ENCODE measurements at places on chromosomes 5 and 9.
A peak's percentile ranks its signal among the peaks of the same experiment; 100 is the strongest.

DNA sequence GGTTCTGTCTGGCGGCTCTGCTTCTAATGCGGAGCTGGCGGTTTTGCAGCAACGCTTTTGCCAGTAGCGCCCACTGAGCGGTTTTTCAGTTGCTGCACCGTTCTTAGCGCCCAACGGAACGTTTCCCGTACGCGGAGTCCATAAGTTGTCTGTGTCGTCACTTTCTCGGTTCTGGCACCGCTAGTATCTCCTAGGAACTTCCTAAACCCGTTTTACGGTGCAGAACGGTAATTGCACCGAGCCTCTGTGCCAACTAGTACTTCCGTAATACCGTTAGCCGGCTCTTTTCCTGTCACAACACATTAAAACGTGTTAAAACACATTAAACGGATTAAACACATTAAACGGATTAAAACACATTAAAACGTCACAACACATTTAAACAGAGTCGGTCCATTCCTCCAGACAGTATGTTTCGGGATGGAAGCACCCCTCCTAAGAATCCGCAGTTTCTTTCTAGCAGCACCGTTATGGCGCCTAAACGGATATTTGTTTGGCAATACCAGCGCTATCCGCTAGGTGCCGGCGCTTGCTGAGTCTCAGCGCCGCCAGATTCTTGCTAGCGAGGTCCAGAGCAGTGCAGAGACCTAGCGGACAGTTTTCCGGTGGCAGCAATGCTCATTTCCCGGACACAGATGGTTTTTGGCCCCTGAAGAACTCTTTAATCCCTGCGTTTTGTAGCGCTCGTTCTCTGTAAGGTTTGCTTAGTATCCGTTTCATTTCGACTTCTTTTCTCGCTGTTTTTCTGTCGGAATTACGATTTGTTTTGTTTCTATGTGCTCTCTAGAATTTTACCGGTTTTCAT lies 45.4 kb downstream of the ANXA2R start:
- DNase-seq, result peak; percentile 80

- no peak for DNase-seq
These were observed 61.0 kb upstream of the TEX48 start for GRCh38 chr9:114742947-114743346.

DNA sequence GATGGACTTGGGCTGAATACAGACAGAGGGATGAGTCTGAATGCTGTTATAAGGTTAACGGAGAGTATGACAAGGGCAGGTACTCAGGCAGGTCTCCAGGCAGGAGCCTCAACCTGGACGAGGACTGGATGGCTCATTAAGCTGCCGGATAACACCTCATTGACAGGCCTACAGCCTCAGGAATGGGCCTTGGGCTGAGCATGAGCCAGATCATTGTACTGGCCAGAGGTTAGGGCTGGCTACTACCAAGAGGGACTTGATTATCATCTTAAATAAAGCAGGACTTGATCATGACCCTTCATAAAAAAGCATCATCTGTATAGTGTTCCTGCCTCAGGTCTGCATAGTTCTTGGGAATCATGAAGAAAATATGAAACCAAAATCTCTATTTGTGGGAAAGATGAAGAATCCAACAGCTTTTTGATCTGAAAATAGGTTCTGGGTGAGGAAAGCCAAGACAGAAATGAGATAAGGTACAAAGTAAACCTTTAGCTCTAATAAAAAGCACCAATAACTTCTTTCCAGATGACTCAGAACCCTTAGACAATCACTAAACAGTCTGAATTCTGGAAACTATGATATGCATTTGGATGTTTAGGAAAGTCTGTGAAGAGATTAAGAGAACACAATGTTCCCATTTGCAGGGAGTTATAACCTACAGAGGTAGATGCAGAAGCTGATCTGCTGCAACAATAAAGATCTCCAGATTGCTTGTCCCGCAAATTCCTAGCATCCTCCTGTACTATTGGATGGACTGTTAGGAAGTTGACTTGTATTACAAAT lies 343.1 kb downstream of the CTNND2 start:
- no peak for DNase-seq

DNA sequence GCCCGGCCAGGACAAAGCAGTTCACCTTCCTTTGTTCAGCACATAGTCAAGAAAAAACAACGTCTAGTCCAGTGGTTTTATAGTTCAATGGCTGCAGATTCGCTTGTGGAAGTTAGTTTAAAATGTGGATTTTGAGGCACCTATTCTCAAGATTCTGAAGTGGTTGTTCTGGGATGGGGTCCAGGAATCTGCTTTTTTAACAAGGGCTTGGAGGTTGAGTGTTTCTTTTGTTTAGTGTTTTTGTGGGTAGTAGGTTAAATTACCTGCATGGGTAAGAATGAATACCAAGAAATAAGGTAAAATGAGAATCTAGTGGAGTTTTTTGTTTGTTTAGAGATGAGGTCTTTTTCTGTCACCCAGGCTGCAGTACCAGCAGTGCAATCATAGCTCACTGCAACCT lies 28.4 kb upstream of the NADK2 start:
- no peak for DNase-seq

- DNase-seq, result no peak
These were observed 84.4 kb upstream of the RARS1 start for GRCh38 chr5:168401880-168402279.

GRCh38 chr5:141338538-141339306 lies at the start of gene PCDHGA2:
TSS of gene PCDHGA2 (plus strand) at chr5:141338760.
- no peak for DNase-seq

- DNase-seq, result peak; percentile 100
These were observed at the start of gene ELAVL2 for GRCh38 chr9:23826120-23826629. TSS of gene ELAVL2 (minus strand) at chr9:23826240. CDS start at chr9:23762234, 64,006 bp downstream.

- DNase-seq, result no peak
These were observed 63.1 kb downstream of the UGCG start for GRCh38 chr9:111959468-111960359.

GRCh38 chr5:110545716-110546115 lies 180.8 kb downstream of the TMEM232 start:
- no peak for DNase-seq

GRCh38 chr9:109319017-109319625 lies 1.7 kb downstream of the EPB41L4B start:
- no peak for DNase-seq

DNA sequence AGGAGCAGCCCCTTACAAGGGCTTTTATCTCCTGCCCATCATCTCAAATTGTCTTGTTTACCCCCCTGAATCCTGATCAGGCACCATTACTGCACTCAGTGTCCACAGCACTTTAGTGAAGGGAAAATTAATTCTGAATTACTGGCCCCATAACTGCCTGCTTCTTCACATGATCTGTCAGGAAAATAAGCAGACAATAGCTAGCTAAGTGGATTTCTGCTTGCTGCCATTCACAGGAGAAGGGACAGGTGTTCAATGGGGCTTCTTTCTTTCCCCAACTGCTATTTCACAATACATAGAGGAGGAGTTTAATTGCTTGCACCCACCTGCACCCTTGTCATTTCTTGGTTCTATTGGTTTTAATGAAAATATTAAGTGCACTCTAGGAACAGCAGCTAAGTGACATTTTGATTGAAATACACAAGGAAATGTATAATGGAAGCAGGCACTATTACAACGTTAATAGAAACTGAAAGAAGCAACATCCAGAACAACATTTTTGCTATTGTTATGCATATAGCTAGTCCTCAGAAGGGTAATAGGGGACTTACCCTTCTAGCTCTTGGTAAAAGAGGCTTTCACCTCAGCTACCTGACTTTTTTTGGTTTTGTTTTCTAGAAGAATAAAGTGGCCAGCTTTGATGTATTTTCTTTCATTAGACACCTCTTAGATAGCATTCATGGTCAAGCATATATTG lies 599.3 kb upstream of the TLE4 start:
- DNase-seq, result peak; percentile 38

DNA sequence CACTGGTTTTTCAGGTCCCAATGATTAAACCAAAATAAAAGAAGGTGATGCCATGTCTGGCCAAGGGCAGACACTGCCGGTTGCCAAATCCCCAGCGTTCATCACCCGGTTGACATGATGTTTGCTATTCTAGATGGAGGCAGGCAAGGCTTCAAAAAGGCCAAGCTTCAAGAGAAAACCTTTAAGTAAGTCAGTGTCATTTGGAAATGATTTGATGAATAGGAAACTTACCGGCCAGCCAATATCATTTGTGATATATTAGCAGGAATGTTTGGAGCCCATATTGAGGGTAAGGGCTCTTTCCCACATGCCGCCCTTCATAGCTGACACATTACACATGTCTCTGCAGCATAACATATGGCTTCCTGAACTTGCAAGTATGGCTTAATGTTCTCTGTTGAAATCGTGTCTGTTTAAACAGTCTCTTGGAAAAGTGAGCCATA lies 89.5 kb upstream of the TTC23L start:
- peak; percentile 60 for DNase-seq

GRCh38 chr9:95940265-95940664 lies 64.8 kb downstream of the ERCC6L2 start:
- no peak for DNase-seq

GRCh38 chr9:104855807-104856206 lies 72.1 kb downstream of the ABCA1 start:
- peak; percentile 70 for DNase-seq

GRCh38 chr5:143664623-143665022 lies 147.3 kb upstream of the HMHB1 start:
- DNase-seq, result no peak

GRCh38 chr5:24497145-24497544 lies 147.6 kb downstream of the CDH10 start:
- no peak for DNase-seq

DNA sequence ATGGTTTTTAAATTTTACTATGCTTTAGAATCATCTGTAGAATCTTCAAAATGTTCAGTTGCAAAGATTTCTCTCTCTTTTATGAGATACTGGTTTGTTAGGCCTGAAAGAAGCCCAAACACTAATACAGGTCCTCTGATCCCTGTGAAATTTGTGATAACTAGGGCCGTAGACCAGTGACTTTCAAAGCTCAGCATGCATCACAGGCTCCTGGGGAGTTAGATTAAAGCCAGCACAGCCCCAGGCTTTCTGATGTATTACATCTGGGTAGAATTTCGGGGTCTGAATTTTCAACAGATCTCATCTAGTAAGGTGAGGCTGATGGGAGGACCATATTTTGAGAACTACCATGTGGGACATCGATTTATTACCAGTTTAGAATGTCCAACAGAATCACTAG lies 194.1 kb upstream of the PTPRD start:
- no peak for DNase-seq

- no peak for DNase-seq
These were observed 7.5 kb downstream of the UNC5A start for GRCh38 chr5:176817841-176818377.

GRCh38 chr9:124074746-124075145 lies 63.2 kb downstream of the LHX2 start:
- DNase-seq, result no peak

DNA sequence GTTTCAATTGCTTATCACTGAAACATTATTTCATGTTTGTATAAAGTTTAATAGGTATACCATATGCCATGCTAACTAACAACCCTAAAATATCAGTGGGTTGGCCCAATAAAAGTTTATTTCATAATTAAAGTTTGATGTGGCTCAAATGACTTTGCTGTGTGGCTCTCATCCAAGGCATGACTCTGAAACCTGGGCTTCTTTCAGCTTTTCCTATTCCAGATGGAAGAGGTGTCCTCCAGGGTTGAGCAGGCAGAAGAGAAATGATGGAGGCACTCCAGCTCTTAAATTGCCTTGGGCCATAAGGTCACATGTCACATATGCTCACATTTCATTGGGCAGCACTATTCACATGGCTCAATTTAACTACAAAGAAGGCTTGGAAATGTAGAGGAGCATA lies 101.9 kb downstream of the MACIR start:
- DNase-seq, result no peak

- DNase-seq, result no peak
These were observed 354.5 kb downstream of the SPOCK1 start for GRCh38 chr5:137144656-137145055.

DNA sequence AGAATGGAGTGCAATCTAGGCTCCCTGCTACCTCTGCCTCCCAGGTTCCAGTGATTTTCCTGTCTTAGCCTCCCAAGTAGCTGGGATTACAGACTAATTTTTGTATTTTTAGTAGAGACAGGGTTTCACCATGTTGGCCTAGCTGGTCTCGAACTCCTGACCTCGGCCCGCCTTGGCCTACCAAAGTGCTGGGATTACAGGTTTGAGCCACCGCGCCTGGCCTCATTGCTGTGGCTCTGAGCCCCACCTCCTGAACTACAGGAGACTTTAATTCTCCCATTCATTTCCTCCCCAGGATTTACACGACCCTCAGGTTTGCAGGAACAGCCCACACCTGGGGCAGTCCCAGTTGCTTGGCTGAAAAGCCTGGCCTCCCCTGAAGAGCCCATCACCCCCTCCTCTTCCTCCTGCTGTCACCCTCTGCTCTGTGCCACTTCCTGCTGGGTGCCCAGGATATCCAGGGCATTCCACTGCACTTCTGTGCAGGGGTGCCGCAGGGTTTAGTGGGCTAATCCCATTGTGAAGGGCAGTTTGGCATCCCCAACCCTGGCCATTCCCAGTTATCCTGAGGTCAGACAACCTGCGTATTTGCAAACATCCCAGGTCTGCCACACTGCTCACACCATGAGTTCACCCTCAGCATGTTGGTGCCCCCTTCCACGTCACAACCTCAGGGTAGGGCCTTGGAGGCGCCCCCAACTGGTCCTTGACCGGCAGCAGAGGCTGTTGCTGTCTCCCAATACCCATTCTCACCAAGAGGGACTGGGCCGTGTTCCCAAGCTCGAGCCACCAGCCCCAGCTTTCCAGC lies 265.0 kb upstream of the IRX4 start:
- DNase-seq, result no peak

GRCh38 chr9:95127249-95128176 lies 190.0 kb downstream of the FANCC start:
- DNase-seq, result peak; percentile 68

DNA sequence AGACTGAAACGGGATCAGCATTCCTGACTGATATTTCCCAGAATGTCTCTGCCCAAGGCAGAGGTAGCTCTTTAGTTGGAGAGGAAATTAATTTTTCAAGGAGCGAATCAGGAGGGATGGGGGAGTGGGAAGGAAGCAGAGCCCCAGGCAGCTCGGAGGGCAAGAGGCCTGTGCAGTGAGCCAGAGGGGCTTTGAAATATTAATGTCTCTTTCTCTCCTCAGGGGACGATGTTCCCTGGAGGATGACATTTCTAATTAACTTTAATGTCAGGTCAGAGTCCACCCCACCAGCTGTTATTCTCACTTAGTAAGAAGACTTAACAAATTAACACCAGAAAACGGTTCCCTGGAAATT lies 45.6 kb downstream of the SLC6A7 start:
- DNase-seq, result no peak

GRCh38 chr5:94595281-94595840 lies 23.0 kb downstream of the KIAA0825 start:
- DNase-seq, result no peak

DNA sequence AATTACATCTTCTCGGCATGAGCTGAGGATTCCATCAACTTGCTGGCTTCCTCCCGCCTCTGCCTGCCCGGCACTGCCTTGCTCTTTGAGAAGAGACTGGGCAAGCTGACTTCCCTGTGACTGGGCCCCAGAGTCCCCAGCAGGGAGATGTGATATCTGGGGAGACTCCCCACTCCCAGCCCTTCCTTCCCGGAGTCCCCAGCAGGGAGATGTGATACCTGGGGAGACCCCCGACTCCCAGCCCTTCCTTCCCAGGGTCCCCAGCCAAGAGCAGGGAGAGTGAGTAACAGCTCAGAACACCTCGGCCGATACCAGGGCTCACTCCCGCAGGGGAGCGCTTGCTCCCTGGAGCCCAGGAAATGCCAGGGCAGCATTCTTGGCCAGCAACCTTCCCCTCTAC lies 90.1 kb upstream of the NEURL1B start:
- no peak for DNase-seq
